ENCODE measurements at places on chromosomes 6 and 20. TPM values are rescaled to one million over a fixed set of nuclear protein-coding genes. Genes with fewer than 3 reads are reported as not detected.

DNA sequence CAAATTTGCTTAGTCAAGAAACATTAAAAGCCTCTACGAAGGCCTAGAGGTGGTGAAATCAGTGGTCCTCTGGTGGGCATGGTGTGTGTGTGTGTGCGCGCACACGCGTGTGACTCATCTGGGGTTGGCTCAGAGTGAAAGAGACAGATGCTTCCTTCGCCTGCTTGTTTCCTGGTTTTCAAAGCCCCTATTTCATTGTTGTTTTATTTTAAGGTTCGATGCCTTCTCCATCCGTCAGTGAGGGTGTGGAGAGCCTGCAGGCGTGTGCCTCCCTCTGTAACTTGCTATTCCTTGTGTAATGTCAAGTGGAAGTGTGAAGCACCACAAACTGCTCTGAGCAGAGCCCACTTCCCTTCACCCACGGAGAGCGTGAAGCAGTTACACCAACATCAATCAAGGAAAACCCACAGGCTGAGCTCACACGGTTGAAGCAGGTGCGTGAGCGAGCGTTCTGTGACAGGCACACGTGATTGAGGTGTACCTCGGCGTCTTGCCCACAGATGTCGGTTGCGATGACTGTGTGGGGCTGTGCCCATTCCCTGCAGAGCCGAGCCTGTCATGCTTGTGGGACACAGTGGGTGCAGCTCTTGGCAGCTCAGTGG lies 233.9 kb downstream of the PRL start:
- DNase-seq, result no peak

GRCh38 chr6:167044696-167045095 lies 45.5 kb downstream of the CEP43 start:
- no peak for DNase-seq

DNA sequence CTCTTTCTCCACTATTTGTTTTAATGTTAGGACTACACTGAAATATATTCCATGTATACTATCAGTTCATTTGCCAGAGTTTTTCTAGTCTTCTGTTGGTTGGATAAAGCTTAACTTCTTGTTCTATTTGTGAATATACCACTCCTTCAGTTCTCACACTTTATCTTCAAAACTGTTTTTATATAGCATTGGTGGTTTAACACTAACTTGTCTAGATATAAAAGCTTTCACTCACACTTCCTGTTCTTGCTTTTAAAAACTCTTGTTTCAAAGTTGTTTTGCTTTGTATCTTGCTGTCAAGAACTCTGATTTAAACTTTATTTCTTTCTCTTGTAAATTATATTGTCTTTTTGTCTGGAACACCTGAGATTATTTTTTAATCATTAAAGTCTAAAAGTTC lies 226.8 kb upstream of the TENT5A start:
- no peak for DNase-seq

GRCh38 chr6:39818695-39819094 lies 26.5 kb downstream of the DAAM2 start:
- no peak for DNase-seq

The ANKRD66 gene
- not detected for total RNA-seq

The TAGAP gene
- 5.2 TPM for total RNA-seq

The BPI gene
- total RNA-seq, result not detected

The RFX6 gene
- total RNA-seq, result not detected

The VARS1 gene
- total RNA-seq, result 51.3 TPM

Data from tibial nerve (tissue), 4 donors.